ENCODE measurements at places on chromosomes 12 and 14. TPM values are rescaled to one million over a fixed set of nuclear protein-coding genes. Genes with fewer than 3 reads are reported as not detected.

The PTHLH gene
- total RNA-seq = not detected

The STON2 gene
- 17.9 TPM for total RNA-seq

The MGAT2 gene
- total RNA-seq = 24.6 TPM

DNA sequence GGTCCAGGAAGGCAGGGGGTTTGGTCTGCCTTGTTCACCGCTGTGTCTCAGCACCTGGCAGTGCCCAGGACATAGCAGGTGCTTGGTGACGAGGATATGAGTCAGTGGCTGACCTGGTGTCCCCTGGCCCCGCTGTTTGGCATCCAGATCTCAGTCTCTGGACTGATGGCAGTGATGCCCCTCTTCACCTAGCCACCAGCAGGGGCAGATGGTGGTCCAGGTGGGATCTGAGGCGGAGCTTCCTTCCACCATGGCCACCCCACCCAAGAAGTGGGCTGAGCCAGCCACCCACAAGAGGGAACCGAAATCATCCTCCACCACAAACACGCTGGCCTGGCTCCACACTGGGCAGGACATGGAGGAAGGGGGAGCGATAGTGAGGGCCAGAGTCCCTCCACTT, 16.1 kb upstream of the SH2B3 start:
- H3K27ac ChIP-seq = no peak overlapping the region
- DNase-seq = no peak
- no peaks in the 10 kb centered on the region for H3K4me1 ChIP-seq
- no peak overlapping the region for H3K4me3 ChIP-seq
- H3K27me3 ChIP-seq = no peaks in the 10 kb centered on the region

GRCh38 chr14:70735043-70735442, 74.3 kb downstream of the MAP3K9 start:
- no peaks in the 10 kb centered on the region for H3K36me3 ChIP-seq
- H3K27ac ChIP-seq = no peak overlapping the region
- no peak overlapping the region for H3K4me3 ChIP-seq
- no peaks in the 10 kb centered on the region for H3K4me1 ChIP-seq

DNA sequence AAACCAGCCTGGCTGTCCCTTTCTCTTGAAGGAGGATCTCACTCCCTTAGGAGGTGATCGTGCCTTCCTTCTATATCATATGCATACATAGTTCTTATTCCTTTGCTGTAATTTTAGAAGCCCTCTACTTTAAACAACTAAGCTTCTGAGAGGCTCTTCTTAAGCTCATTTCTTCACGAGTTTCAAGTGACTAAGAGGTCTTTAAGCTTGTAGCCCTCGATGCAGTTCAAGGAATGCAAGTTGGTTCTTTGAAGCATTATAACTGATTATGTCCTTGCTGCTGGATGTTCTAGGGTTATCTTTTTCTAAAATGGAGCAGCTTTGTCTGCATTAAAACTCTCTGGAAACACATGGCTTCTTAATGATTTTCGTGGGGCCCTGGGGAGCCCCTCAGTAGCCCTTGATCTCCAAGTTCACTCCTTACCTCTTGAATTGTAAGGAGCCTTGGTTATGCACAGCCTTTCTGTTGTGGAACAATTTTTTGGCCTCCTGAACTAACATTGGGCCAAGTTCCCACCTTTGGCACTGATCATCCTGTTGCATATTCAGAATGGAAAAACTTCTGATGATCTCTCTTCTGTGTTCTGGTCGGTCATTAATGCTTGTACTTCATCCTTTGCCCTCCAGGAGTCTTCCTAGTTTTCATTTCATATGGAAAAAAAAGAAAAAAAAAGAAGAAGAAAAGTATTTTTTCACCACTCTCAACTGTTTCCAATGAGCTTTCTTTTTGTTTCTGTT, 12.6 kb downstream of the RASSF8 start:
- peaks cover 16% of the 10 kb centered on the region for H3K4me1 ChIP-seq
- peak; percentile 35 for DNase-seq
- peak overlapping the region; percentile 65 for H3K27ac ChIP-seq
- H3K27me3 ChIP-seq = no peaks in the 10 kb centered on the region

GRCh38 chr14:103521951-103522563, 573 bp downstream of the CKB start:
- no peaks in the 10 kb centered on the region for H3K36me3 ChIP-seq
- H3K27ac ChIP-seq = peak overlapping the region; percentile 84
- no peaks in the 10 kb centered on the region for H3K4me1 ChIP-seq
- no peaks in the 10 kb centered on the region for H3K27me3 ChIP-seq
- H3K4me3 ChIP-seq = peak overlapping the region; percentile 51
